Upper lobe of right lung (tissue), 1 donor: ENCODE measurements at places on chromosomes 13 and 19.

GRCh38 chr19:55158848-55159749 is 1.6 kb upstream of the TNNI3 start:
- no peak overlapping the region for H3K4me3 ChIP-seq
- H3K27ac ChIP-seq = no peak overlapping the region
- peaks cover 57% of the 10 kb centered on the region for H3K27me3 ChIP-seq
- no peaks in the 10 kb centered on the region for H3K4me1 ChIP-seq

GRCh38 chr19:17794731-17795494 is at the start of gene B3GNT3:
TSS of gene B3GNT3 (plus strand) at chr19:17795138. CDS start at chr19:17807808, 12,670 bp downstream.
- H3K4me3 ChIP-seq = peak within 1 kb of the TSS; percentile 14
- H3K27me3 ChIP-seq = peaks cover 29% of the 10 kb centered on the region
- peak; percentile 85 for DNase-seq
- no peaks in the 10 kb centered on the region for H3K36me3 ChIP-seq
- no peaks in the 10 kb centered on the region for H3K4me1 ChIP-seq

DNA sequence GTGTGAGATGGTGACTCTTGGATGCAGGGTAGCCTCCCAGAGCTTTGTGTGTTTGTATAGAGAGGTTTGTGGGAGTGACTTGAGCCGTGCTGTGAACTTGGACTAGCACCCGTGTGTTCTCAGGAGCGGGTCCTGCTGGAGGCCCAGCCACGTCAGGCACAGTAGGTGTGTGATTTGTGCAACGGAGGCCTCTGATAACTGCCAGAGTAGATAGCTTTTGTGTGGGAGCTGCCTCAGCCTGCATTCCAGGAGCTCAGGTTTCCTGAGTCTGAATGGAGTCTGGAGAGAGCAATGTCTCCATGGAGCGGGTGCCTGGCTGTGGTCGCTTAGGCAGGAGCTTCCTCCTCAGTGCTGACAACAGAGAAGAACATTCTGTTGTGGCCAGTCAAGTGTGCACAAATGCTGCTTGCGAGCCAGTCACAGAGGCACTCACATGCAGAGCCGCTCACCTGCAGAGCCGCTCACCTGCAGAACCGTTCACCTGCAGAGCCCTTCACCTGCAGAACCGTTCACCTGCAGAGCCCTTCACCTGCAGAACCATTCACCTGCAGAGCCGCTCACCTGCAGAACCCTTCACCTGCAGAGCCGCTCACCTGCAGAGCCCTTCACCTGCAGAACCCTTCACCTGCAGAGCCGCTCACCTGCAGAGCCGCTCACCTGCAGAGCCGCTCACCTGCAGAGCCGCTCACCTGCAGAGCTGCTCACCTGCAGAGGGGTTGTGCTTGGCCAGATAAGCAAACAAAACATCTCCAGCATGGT is 32.6 kb downstream of the TFDP1 start:
- H3K36me3 ChIP-seq = no peaks in the 10 kb centered on the region
- no peaks in the 10 kb centered on the region for H3K4me1 ChIP-seq
- H3K27me3 ChIP-seq = no peaks in the 10 kb centered on the region
- H3K27ac ChIP-seq = no peak overlapping the region
- no peak overlapping the region for H3K4me3 ChIP-seq

GRCh38 chr13:54945973-54946372 is 1917.4 kb downstream of the OLFM4 start:
- H3K27ac ChIP-seq = no peak overlapping the region
- no peaks in the 10 kb centered on the region for H3K4me1 ChIP-seq
- no peaks in the 10 kb centered on the region for H3K36me3 ChIP-seq

DNA sequence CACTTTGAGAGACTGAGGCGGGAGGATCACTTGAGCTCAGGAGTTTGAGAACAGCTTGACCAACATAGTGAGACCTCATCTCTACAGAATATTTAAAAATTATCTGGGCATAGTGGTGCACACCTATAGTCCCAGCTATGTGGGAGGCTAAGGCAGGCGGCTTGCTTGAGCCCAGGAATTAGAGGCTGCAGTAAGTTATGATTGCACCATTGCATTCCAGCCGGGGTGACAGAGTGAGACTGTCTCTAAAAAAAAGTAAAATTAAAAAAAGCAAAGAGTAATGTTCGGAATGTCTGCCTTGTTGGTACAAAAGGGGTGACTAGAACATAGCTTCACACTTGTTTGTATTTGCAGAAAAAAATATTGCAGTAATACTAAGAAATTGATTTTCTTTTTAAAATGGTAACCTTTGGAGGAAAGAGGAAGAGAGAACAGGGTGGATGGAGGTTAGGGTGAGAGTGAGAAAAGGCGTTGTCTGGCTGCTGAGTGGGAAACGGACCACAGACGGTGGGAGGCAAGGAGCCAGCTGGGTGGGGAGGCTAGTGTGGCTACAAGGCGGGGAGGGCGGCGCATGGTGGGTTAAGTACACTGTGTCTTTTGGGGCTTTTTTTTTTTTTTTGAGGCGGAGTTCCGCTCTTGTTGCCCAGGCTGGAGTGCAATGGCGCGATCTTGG is 10.2 kb downstream of the PPP1R14A start:
- H3K4me3 ChIP-seq = no peak overlapping the region
- no peak for DNase-seq

GRCh38 chr19:4988770-4989251 is 19.9 kb downstream of the KDM4B start:
- H3K27me3 ChIP-seq = no peaks in the 10 kb centered on the region
- peaks cover 18% of the 10 kb centered on the region for H3K4me1 ChIP-seq
- no peak for DNase-seq
- no peaks in the 10 kb centered on the region for H3K36me3 ChIP-seq

- peaks cover 67% of the 10 kb centered on the region for H3K4me1 ChIP-seq
- H3K36me3 ChIP-seq = no peaks in the 10 kb centered on the region
- H3K27ac ChIP-seq = no peak overlapping the region
Observed at GRCh38 chr13:97261254-97262005, 39.3 kb downstream of the MBNL2 start.

- no peak for DNase-seq
- no peak overlapping the region for H3K4me3 ChIP-seq
- no peak overlapping the region for H3K27ac ChIP-seq
- no peaks in the 10 kb centered on the region for H3K27me3 ChIP-seq
- peaks cover 100% of the 10 kb centered on the region for H3K36me3 ChIP-seq
- H3K4me1 ChIP-seq = peaks cover 14% of the 10 kb centered on the region
Observed at GRCh38 chr19:18856385-18857126, 24.8 kb downstream of the UPF1 start.

DNA sequence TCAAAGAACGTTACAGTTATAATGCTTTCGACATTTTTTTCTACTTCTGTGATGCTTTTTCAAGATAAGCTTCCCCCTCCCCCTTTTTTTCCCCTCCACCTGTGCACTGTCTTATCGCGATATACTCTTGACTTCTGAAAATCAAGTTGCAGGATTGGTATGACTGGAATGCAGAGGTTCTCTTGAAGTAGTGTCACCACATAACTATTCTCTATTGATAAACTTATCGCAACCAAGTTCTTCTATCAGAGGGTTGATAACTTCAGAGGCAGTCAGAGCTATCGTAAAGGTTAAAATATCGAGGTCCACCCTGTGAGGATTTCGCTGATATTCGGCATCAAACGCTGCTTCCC is 820 bp downstream of the EID2 start:
- H3K36me3 ChIP-seq = no peaks in the 10 kb centered on the region
- peaks cover 20% of the 10 kb centered on the region for H3K4me1 ChIP-seq
- peak overlapping the region; percentile 91 for H3K27ac ChIP-seq
- peak overlapping the region; percentile 70 for H3K4me3 ChIP-seq
- H3K27me3 ChIP-seq = no peaks in the 10 kb centered on the region
- DNase-seq = no peak

- H3K27me3 ChIP-seq = no peaks in the 10 kb centered on the region
- H3K4me1 ChIP-seq = peaks cover 3% of the 10 kb centered on the region
- peaks cover 7% of the 10 kb centered on the region for H3K36me3 ChIP-seq
- no peak for DNase-seq
- no peak overlapping the region for H3K4me3 ChIP-seq
Observed at GRCh38 chr13:21537105-21537504, 66.9 kb downstream of the MICU2 start.

DNA sequence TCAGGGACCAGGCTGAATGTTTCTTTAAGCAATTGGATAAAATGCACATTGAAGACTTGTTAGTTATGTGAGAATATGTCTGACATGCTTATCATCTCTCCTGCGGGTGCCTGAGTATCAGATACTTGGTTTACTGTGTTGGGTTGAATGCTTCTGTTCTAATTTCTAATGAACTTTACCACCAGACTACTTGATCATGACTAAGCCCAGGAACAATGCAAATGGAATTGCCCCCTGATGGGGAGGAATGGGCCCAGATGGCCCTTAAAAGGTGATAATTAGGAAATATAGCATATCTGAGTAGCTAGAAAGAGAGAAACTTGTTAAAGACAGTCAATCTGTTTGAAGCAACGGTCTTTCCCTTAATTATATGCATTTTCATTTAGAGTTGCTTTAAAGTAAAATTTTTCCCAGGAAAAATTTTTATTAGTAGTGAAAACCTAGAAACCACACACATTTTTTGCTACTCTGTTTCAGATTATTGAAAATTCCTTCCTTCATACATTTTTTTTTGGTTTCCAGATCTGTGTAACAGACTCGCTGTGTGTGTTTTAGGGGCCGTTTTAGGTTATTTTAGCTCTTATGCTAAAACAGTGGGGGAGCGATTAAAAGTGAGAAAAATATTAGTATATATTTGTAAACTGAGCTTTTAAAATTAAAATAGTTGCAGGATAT is 186.6 kb downstream of the TM9SF2 start:
- H3K4me3 ChIP-seq = no peak overlapping the region
- H3K4me1 ChIP-seq = no peaks in the 10 kb centered on the region
- DNase-seq = no peak
- no peak overlapping the region for H3K27ac ChIP-seq
- H3K36me3 ChIP-seq = no peaks in the 10 kb centered on the region

- H3K27me3 ChIP-seq = no peaks in the 10 kb centered on the region
- H3K4me1 ChIP-seq = no peaks in the 10 kb centered on the region
- H3K27ac ChIP-seq = no peak overlapping the region
Observed at GRCh38 chr13:90585392-90585791, 762.1 kb upstream of the MIR17HG start.

GRCh38 chr13:40803316-40803715 is 13.9 kb downstream of the SLC25A15 start:
- no peak overlapping the region for H3K4me3 ChIP-seq
- H3K27ac ChIP-seq = no peak overlapping the region
- H3K4me1 ChIP-seq = no peaks in the 10 kb centered on the region
- H3K27me3 ChIP-seq = no peaks in the 10 kb centered on the region
- H3K36me3 ChIP-seq = peaks cover 22% of the 10 kb centered on the region
